ENCODE measurements at places on chromosomes 7 and 10. TPM values are rescaled to one million over a fixed set of nuclear protein-coding genes. Genes with fewer than 3 reads are reported as not detected.

GRCh38 chr7:157499121-157499834 is 162.5 kb downstream of the DNAJB6 start:
- H3K36me3 ChIP-seq: no peaks in the 10 kb centered on the region
- H3K27me3 ChIP-seq: no peaks in the 10 kb centered on the region

DNA sequence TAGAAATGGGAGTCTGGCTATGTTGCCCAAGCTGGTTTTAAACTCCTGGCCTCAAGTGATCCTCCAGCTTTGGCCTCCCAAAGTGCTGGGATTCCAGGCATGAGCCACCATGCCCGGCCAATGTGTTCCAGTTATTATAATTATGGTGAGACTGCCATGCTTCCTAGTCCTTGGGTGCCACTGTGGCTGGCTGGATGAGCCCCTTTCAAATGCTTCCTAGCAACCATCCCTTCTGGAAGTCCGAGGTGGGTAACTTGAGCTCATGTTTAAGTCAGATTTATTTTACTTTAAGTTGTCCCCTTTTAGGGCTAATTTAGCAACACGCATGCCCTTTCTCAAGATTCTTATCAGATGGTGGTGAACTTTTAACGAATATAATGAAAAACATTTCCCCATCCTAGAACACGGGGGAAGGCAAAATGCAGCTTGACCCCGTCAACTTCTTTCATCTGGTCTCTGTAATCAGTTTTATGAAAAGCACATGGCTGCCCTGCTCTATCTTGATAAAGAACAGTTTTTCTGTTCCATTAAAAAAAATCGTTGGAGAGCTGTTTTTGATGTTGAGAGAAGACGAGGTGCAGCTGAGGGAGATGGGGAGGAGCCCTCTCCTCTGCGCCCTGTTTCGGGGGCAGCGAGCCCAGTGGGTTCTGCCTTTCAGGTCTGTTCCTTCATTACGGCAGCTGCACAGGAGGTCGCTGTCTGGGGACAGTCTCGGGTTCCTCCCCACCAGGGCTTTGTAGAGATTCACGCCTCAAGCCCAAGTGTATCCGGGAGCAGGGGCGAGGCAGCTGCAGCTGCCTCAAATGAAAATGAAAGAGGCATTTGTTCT is 61.0 kb upstream of the MKI67 start:
- no peak for DNase-seq
- H3K27ac ChIP-seq: no peak overlapping the region
- no peaks in the 10 kb centered on the region for H3K4me1 ChIP-seq
- peaks cover 4% of the 10 kb centered on the region for H3K27me3 ChIP-seq
- H3K36me3 ChIP-seq: no peaks in the 10 kb centered on the region

- H3K27ac ChIP-seq: no peak overlapping the region
- H3K4me1 ChIP-seq: no peaks in the 10 kb centered on the region
- no peak overlapping the region for H3K4me3 ChIP-seq
- no peaks in the 10 kb centered on the region for H3K36me3 ChIP-seq
Observed at GRCh38 chr10:43955002-43955596, 306.4 kb upstream of the ZNF32 start.

DNA sequence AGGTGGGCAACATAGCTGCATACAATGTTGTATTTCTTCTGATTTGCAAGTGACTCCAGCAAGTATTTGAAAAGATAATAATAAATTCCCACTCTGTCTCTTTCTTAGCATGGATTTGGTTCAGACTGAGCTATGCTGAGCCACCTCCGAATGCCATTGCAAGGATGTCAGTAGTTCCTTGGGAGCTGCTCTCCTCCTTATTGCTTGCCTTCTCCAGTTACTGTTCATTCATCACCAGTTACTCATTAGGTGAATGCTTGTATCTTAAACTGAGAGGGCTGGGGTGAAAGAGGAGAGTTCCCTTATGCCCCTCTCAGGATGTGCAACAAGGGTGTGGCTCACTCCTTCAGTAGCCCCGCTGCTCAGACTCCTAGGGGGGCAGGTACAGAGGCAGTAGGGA is 78.4 kb upstream of the PRKAR2B start:
- no peaks in the 10 kb centered on the region for H3K36me3 ChIP-seq
- no peak overlapping the region for H3K27ac ChIP-seq
- H3K4me1 ChIP-seq: no peaks in the 10 kb centered on the region

DNA sequence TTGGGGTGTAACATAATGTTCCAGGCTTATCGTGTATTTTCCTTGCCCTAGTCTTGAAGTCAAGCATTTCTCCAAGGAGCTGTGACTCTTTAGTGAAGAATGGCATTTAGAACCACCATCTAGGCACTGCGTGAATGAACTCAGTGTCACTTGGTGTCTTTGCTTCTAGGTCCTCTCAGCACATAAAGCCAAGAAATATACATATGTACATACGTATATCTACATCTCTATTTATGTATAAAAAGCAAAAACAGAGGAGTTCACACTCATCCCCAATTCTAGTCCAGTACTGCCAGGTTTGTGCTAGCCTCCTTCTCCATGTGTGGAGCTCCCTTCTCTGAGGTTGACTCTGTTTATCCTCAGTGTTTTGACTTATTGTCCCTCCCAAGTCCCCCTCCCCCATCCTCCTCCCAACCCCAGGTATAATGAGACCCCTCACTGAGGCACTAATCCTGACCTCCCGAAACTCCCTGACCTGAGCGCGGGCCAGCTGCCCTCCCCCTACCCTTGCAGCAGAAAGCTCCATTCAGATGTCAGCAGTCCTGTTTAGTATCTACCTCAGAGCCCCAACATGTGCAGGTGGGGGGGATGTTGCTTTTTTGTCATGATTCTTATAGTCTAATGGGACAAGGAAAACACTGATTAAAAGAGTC is 61.5 kb downstream of the GDI2 start:
- no peak overlapping the region for H3K27ac ChIP-seq
- no peaks in the 10 kb centered on the region for H3K27me3 ChIP-seq
- no peaks in the 10 kb centered on the region for H3K36me3 ChIP-seq
- DNase-seq: no peak

DNA sequence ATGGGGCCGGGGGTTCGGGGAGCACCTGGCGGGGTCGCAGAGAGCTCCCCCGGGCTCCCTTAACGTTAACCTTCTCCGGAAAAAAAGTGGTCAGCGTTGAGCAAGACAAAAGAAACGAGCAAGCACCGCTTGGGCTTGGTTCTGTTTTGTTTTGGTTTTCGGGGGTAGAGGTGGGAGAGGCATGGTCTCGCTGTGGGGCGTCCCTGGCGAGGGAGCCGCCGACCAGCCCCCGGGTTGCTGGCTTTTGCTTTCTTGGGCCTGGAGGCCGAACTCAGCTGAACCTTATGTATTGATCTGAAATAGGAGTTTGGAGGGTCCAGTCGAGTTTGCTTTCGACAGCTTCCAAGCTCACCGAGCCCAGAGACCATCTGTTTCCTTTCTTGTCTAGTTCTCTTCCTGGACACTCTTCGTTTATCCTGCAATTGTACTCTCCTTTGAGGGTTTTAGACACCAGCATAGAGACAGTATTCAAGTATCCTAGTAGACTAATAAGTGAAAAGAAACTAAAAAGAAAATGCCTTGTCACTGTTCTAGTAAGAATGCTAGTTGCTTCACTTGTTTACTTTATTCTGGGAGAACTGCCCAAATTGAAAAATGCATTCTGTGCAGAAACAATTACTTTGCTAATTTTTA is 980 bp downstream of the FHIP2A start:
- H3K4me3 ChIP-seq: peak overlapping the region; percentile 82
- peaks cover 29% of the 10 kb centered on the region for H3K4me1 ChIP-seq
- H3K27me3 ChIP-seq: no peaks in the 10 kb centered on the region
- no peaks in the 10 kb centered on the region for H3K36me3 ChIP-seq

DNA sequence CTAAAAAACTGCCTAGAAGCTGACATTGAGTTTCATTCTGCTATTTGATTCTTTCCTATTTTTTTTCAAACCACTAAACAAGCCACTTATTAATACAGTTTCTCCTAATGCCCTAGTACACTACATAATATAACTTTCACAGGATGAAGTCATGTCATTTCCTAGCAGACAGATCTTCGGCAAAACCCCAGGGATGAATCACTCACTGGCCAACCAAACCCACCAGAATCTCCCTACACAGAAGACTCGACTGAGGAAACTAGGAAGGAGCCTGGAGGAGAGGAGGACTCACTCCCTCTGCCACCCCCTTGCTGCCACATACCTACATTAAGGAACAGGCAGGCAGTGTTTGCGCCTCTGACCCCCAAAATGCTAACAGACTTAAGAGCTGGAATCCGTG is 33.4 kb downstream of the XPNPEP1 start:
- peaks cover 9% of the 10 kb centered on the region for H3K4me1 ChIP-seq
- no peak overlapping the region for H3K4me3 ChIP-seq
- no peak for DNase-seq
- H3K27ac ChIP-seq: no peak overlapping the region
- peaks cover 45% of the 10 kb centered on the region for H3K36me3 ChIP-seq

GRCh38 chr7:139643951-139644585 is 120.6 kb downstream of the CLEC2L start:
- no peaks in the 10 kb centered on the region for H3K27me3 ChIP-seq
- H3K4me1 ChIP-seq: peaks cover 7% of the 10 kb centered on the region
- no peak overlapping the region for H3K27ac ChIP-seq
- no peak for DNase-seq

GRIFIN gene
- total RNA-seq: not detected

NEUROG3 gene
- not detected for total RNA-seq

- DNase-seq: no peak
- H3K4me3 ChIP-seq: no peak overlapping the region
- H3K27me3 ChIP-seq: no peaks in the 10 kb centered on the region
- H3K4me1 ChIP-seq: peaks cover 27% of the 10 kb centered on the region
Observed at GRCh38 chr7:2172311-2173188, 60.2 kb downstream of the MAD1L1 start.

GRCh38 chr10:13872411-13872810 is 285.6 kb downstream of the PRPF18 start:
- no peak for DNase-seq
- H3K4me1 ChIP-seq: peaks cover 12% of the 10 kb centered on the region
- H3K27ac ChIP-seq: peak overlapping the region; percentile 37
- no peaks in the 10 kb centered on the region for H3K36me3 ChIP-seq
- no peaks in the 10 kb centered on the region for H3K27me3 ChIP-seq
- H3K4me3 ChIP-seq: no peak overlapping the region

DNA sequence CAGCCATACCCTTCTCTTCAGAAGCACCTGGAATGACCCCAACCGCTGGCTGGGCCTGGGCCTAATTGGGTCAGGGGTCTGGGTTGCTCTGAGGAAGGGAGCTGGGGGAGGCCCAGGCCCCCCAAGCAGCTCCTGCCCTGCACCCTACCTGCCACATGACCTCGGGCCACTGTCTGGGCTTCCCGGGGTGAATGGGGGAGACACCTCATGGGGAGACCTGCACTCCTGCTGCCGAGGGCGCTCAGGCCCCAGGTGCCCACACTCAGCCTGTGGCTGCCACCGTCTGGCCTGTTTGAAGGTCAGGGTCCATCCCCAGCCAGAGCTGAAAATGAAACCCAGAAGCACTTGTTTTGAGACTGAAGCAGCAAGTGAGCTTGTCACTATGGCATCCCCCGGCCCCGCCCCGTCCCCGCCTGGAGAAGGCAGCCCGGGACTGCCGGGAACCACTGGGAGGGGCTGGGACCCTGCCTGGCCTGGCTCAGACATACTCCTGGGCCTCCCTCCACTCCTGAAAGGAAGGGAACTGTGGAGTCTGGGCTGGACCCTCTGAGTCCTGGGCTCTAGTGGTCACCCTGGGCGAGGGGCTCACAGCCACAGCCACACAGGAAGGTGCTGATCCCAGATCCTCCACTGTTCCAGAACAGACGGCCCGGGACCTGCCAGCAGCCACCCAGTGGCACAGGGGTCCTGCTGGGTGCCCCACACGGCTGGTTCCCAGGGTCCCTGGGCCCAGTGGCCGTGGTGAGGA is 7.4 kb upstream of the MICALL2 start:
- H3K4me1 ChIP-seq: peaks cover 11% of the 10 kb centered on the region
- H3K27me3 ChIP-seq: no peaks in the 10 kb centered on the region
- no peak overlapping the region for H3K4me3 ChIP-seq
- no peaks in the 10 kb centered on the region for H3K36me3 ChIP-seq
- DNase-seq: peak; percentile 34
- H3K27ac ChIP-seq: peak overlapping the region; percentile 17

CNPY1 gene
- total RNA-seq: not detected

DNA sequence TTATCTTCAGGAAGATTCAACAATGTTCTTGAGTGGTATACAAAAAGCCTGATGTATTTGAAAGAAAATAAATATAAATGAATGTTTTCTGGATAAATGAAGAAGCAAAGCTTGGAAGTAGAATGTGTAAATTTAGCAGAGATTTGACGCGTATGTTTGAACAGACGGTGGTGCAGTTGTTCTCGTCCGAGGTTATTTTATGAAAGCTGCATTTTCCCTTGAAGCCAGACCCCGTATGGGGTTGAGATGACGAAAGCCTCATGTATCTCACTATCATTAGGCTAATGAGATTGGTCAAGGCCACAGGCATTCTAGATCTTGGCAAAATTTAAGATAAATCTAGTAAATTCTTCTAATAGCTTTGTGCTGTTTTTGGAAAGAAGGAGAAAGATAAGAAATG is 195.2 kb downstream of the NXPH1 start:
- no peak for DNase-seq
- no peak overlapping the region for H3K27ac ChIP-seq
- H3K27me3 ChIP-seq: no peaks in the 10 kb centered on the region
- H3K4me3 ChIP-seq: no peak overlapping the region
